Natural killer cell (primary cell): ENCODE measurements at places on chromosomes 12 and 14. TPM values are rescaled to one million over a fixed set of nuclear protein-coding genes. Genes with fewer than 3 reads are reported as not detected.
A peak's percentile ranks its signal among the peaks of the same experiment; 100 is the strongest.

Gene KCNJ8
- not detected for total RNA-seq

Gene CCDC184
- total RNA-seq, result 4.2 TPM

DNA sequence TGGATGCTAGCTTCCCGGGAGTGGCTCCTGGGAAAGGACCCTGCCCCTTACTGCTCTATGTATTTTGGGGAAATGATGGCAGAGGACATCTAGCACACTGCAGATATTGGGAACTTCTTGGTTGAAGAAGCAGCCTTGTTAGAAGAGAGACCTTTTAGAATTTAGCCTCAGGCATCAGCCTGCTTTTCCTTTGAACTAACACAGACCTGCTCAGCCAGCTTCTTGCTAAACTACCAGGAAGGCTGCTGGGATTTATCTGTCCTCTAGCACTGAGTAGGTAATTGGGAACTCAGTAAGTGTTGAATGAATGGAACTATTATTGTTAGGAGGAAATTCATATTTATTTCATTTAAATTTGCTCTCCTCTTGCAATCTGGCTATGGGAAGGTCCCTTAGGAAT is 77.3 kb downstream of the DRAM1 start:
- H3K4me1 ChIP-seq, result no peaks in the 10 kb centered on the region
- DNase-seq, result no peak
- no peak overlapping the region for H3K4me3 ChIP-seq
- H3K27me3 ChIP-seq, result no peaks in the 10 kb centered on the region
- H3K27ac ChIP-seq, result no peak overlapping the region

- H3K4me3 ChIP-seq, result no peak overlapping the region
- H3K27me3 ChIP-seq, result no peaks in the 10 kb centered on the region
- no peaks in the 10 kb centered on the region for H3K4me1 ChIP-seq
- no peak for DNase-seq
- peaks cover 29% of the 10 kb centered on the region for H3K36me3 ChIP-seq
- H3K27ac ChIP-seq, result no peak overlapping the region
Measured at GRCh38 chr12:106885026-106885425, 70.7 kb upstream of the TMEM263 start.

Gene CACNA2D4
- 49.6 TPM for total RNA-seq

- DNase-seq, result peak; percentile 5
- H3K4me1 ChIP-seq, result no peaks in the 10 kb centered on the region
- H3K27ac ChIP-seq, result no peak overlapping the region
- no peaks in the 10 kb centered on the region for H3K36me3 ChIP-seq
- H3K4me3 ChIP-seq, result no peak overlapping the region
- peaks cover 10% of the 10 kb centered on the region for H3K27me3 ChIP-seq
Measured at GRCh38 chr14:99728231-99728920, 44.3 kb downstream of the CYP46A1 start.

- H3K36me3 ChIP-seq, result peaks cover 27% of the 10 kb centered on the region
- H3K27me3 ChIP-seq, result no peaks in the 10 kb centered on the region
- no peak for DNase-seq
- no peak overlapping the region for H3K4me3 ChIP-seq
- H3K27ac ChIP-seq, result no peak overlapping the region
Measured at GRCh38 chr12:4505376-4505986, 33.2 kb upstream of the RAD51AP1 start.

DNA sequence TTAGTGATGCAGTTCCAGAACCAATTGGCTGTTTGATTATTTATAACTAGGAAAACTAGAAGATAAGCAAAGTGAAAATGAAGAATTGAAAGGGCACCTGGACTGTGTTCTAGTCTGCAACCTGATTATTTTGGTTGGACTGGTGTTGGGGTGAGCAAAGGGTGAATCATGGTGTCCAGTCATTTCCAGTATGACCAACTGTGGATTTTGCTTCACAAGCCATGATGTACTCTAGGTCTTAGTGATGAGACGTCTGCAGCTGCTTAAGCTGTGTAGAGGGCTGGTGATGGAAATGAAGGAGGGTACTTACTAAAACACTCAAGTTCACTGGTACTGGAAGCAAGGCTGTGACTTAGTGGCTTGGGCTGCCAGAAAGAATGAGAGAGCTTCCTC is 193.2 kb upstream of the FRMD6 start:
- peaks cover 3% of the 10 kb centered on the region for H3K27me3 ChIP-seq
- H3K27ac ChIP-seq, result no peak overlapping the region

DNA sequence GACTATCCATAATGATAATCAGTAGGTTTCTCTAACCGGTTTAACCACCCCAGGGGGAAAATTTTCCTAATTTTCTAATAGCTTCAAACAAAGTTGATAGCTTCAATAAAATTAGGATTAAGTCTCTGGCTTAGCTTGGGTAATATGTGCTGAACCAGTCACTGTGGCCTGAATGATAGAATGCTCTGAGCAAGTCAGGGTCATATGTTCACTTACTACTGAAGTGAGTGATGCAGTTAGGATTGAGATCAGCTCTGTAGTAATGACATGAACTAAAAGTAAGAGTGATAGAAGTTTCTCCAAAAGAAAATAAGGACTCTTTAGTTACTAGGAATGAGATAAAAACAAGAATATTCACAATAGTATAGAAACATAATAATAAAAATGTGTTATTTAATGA is 32.6 kb downstream of the ETNK1 start:
- H3K4me1 ChIP-seq, result no peaks in the 10 kb centered on the region
- no peak for DNase-seq
- H3K27me3 ChIP-seq, result no peaks in the 10 kb centered on the region
- no peak overlapping the region for H3K27ac ChIP-seq

DNA sequence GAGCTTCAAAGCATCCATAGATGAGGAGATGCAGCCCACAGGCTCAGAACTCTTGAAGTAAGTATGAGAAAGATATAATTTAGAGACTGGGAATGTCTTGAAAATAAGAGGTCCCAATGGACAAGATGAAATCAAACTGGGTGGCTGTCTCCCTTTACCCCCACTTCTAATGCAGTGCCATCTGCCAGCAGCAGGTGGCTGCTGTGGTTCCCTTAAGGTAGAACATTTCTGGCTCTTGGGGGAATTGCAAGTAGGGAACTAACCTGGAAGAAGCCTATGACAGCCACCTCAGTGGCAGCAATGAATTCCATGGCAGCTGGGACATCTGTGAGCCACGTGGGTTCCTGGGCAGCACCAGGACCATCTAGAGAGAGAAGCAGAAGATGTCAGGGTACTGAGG is 648 bp downstream of the ERP27 start:
- peak overlapping the region; percentile 5 for H3K27ac ChIP-seq
- peaks cover 69% of the 10 kb centered on the region for H3K36me3 ChIP-seq
- no peak overlapping the region for H3K4me3 ChIP-seq

- peaks cover 12% of the 10 kb centered on the region for H3K36me3 ChIP-seq
- DNase-seq, result peak; percentile 84
- H3K27ac ChIP-seq, result peak within 1 kb of the TSS; percentile 27
- H3K27me3 ChIP-seq, result no peaks in the 10 kb centered on the region
Measured at GRCh38 chr12:113334786-113335539, at the start of gene SLC8B1. SLC8B1 (minus strand) TSS chr12:113335109; CDS start chr12:113332878, 2,231 bp downstream.

GRCh38 chr12:70605976-70606375 is 31.3 kb downstream of the PTPRB start:
- H3K36me3 ChIP-seq, result no peaks in the 10 kb centered on the region
- H3K4me3 ChIP-seq, result no peak overlapping the region
- no peak overlapping the region for H3K27ac ChIP-seq
- H3K4me1 ChIP-seq, result peaks cover 9% of the 10 kb centered on the region
- DNase-seq, result no peak

- DNase-seq, result no peak
- H3K27ac ChIP-seq, result no peak overlapping the region
- peaks cover 83% of the 10 kb centered on the region for H3K36me3 ChIP-seq
- no peaks in the 10 kb centered on the region for H3K4me1 ChIP-seq
Measured at GRCh38 chr14:23079716-23080115, 15.2 kb downstream of the ACIN1 start.

- DNase-seq, result no peak
- H3K27ac ChIP-seq, result no peak overlapping the region
- H3K27me3 ChIP-seq, result no peaks in the 10 kb centered on the region
- H3K4me3 ChIP-seq, result no peak overlapping the region
- H3K4me1 ChIP-seq, result no peaks in the 10 kb centered on the region
Measured at GRCh38 chr12:98228683-98229539, 286.5 kb upstream of the TMPO start.

DNA sequence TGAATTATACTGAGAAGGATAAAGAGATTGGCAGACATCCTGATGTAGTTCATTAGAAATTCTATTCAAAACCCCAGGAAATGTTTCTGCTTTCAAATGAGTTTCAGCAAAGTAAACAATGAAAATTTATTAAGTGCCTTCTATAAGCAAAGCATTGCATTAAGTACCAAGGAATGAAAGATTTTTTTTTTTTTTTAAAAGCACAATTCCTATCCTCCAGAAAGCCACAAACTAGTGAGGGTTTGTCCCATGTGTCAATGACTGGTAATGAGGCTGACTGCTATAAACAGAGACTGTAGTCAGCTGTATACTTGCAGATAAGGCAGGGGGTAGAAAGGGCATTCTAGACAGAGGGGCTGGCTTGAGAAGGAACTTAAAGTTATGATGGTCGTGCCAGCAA is 6.7 kb downstream of the ANO4 start:
- no peaks in the 10 kb centered on the region for H3K4me1 ChIP-seq
- no peak overlapping the region for H3K27ac ChIP-seq
- no peak for DNase-seq
- H3K36me3 ChIP-seq, result no peaks in the 10 kb centered on the region
- H3K27me3 ChIP-seq, result no peaks in the 10 kb centered on the region

DNA sequence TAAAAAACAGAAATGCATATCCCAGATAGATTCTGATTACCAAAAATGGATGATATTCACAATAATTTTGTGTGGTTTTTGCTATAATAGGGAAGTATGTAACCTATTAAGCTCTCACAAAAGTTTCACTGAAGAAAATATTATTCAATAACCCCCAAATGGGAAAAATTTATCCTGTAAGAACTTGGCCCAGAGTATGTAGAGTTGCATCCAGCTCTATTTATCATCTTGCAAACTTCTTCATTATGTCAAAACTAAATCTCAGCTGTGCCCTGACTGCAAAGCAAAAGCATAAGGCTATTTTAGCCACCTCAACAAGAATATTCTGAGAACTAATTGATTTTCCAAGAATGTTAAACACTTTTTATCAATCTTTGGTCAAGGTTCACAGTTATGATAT is 199.2 kb downstream of the PAX9 start:
- H3K4me1 ChIP-seq, result no peaks in the 10 kb centered on the region
- no peak overlapping the region for H3K4me3 ChIP-seq
- H3K27me3 ChIP-seq, result no peaks in the 10 kb centered on the region
- no peaks in the 10 kb centered on the region for H3K36me3 ChIP-seq
- no peak overlapping the region for H3K27ac ChIP-seq
- DNase-seq, result no peak

DNA sequence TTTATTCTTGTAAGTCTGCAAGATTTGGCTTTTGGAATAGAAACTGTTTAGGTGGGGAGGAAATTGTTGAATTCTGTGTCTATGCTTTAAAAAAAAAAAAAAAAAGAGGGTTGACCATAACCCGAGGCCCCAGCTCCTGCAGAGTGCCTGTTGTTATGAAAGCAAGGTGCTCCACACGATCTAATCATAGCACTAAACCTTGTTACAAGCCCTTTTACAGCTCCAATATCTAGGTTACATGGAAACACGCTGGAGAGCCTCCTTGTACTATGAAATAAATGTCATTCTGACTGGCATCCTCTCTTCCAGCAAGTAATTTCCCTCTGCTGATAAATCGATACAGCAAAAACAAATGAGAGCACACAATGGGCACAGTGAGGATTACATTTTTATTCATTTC is 303.1 kb upstream of the SOX5 start:
- H3K36me3 ChIP-seq, result no peaks in the 10 kb centered on the region
- no peak overlapping the region for H3K27ac ChIP-seq
- H3K4me3 ChIP-seq, result no peak overlapping the region

DNA sequence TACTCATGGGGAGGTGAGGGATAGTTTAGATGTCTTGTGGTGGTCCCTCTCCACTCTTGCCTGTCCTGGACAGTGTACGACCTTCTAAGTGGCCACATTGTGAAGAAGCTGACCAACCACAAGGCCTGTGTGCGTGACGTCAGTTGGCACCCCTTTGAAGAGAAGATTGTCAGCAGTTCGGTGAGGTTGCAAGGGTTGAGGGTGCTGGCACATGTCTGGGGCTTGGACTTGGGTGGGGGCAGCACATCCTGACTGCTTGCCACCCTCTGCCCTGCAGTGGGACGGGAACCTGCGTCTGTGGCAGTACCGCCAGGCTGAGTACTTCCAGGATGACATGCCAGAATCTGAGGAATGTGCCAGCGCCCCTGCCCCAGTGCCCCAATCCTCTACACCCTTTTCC is 7.6 kb upstream of the FITM1 start:
- no peak overlapping the region for H3K27ac ChIP-seq
- peaks cover 46% of the 10 kb centered on the region for H3K36me3 ChIP-seq
- DNase-seq, result no peak
- no peaks in the 10 kb centered on the region for H3K27me3 ChIP-seq

DNA sequence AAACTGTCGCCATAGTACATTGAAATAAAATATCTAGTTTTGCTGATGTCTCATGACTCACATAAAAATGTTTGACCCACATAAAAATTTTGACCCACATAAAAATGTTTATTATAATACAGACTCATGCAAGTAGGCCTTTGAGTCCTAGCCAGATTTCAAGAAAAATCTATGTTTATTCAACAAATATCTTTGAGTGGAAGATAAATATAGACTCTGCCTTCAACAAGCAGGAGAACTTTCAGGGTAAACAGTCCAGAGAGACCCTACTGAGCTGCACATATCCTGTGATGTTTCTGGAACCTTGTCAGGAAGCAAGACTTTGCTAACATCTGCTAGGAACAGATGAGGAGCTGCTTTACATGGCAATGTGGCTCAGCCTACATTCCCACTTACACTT is 283.1 kb downstream of the MDGA2 start:
- no peak for DNase-seq
- no peaks in the 10 kb centered on the region for H3K36me3 ChIP-seq
- no peak overlapping the region for H3K4me3 ChIP-seq
- no peaks in the 10 kb centered on the region for H3K4me1 ChIP-seq
- H3K27ac ChIP-seq, result no peak overlapping the region

DNA sequence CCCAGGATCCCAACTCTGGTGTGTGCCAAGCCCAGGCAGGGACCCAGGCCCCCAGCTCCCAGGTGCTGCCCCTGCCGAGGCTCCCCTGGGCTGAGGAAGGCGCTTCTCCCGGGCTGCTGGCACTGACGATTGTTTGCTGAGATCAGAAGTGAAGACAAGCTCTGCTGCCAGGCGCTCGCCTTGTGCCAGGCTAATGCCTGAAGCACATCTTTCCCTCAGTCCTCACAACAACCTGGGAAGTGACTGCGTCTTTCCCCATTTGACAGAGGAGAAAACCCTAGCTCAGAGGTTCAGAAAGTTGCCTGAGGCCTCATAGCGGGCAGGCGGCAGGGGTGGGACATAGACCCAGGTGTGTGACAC is 36.8 kb downstream of the ANKRD9 start:
- no peak overlapping the region for H3K27ac ChIP-seq
- H3K27me3 ChIP-seq, result no peaks in the 10 kb centered on the region
- H3K4me1 ChIP-seq, result no peaks in the 10 kb centered on the region
- H3K4me3 ChIP-seq, result no peak overlapping the region
- no peak for DNase-seq

DNA sequence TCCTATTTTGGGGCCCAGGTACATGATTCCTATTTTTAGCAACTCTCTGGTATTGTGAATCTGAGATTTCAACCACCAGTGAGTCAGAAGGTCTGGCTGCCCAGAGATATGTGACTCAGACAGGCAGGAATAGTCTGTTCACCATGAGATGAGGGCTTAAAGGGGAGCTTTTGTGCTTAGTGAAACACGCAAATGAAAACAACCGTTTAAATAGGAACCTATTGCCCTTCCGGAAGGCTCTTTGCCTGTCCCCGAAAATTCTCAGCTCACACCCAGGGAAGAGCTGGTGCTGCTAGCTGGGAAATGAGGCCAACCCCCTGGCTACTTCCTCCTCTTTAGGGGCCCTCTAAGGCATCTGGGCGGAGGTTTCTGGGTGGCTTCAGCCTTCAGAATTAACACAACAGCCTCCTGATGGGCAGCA is 283.6 kb downstream of the CACNA1C start:
- peaks cover 9% of the 10 kb centered on the region for H3K4me1 ChIP-seq
- H3K27ac ChIP-seq, result no peak overlapping the region
- no peaks in the 10 kb centered on the region for H3K36me3 ChIP-seq
- H3K4me3 ChIP-seq, result no peak overlapping the region
